ENCODE measurements at places on chromosomes 2 and 18.

DNA sequence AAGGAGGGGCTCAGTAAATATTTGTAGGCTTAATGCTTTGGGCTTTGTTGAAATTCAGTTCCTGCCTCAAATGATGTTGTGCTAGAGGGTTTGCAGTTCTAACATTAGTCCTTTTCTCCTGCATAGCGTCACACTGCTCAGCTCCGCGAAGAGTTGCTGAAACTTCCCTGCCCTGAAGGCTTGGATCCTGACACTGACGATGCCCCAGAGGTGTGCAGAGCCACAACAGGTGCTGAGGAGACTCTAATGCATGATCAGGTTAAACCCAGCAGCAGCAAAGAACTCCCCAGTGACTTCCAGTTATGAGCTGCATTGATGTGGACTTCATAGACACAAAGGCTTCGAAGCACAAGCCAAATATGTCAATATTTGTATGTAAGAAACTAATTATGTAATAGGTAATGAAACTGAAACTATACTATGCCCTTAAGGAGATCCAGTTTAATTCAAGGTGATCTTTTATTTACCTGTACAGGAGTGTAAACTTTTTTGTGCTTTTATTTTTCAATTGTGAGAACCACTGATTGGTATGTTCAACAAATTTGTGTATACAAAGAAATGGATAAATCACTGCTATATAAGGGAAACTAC lies 10.2 kb upstream of the TTC27 start:
- DNase-seq = no peak

GRCh38 chr2:70648961-70649360 lies 95.3 kb upstream of the TGFA start:
- DNase-seq = no peak

- DNase-seq = no peak
These were observed 92.5 kb upstream of the CXCR4 start for GRCh38 chr2:136210455-136210805.

- no peak for DNase-seq
These were observed 486.3 kb downstream of the NR4A2 start for GRCh38 chr2:155846259-155846658.

DNA sequence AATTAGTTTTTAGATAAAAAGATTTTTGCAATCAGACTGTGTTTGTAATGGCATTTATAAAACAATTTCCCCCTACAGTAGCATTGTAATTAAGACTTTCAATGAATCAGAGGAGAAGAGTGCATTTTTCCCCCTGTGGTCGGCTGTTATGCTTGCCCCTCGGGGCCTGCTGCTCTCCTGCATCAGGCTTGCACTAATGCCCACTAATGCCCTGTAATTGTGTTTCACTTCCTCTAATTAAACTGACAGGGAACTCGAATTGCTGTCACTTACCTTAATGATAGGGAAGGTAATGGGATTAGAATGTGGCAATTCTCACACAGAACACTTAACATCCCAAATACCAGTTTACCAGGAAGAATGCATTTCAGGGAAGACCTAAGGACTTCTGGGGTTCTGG lies 61.2 kb upstream of the LRRTM1 start:
- no peak for DNase-seq

DNA sequence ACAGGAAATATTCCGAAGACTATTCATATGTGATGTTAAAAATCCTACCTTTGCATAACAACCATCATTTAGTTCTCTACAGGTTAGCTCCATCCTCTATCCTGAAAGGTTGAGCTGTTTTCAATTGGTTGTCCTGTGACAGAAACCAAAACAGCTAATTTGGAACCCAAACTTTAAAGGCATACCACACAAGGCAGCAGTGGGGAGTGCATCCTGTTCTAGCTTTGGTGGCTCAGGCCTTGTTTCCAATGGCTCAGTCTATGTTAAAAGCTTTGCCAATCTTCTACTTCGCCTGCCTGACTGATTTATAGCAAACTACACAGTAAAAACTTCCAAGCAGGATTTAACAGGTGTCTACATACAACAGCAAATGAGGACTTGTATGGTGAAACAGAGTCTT lies 3.2 kb downstream of the CD226 start:
- no peak for DNase-seq

DNA sequence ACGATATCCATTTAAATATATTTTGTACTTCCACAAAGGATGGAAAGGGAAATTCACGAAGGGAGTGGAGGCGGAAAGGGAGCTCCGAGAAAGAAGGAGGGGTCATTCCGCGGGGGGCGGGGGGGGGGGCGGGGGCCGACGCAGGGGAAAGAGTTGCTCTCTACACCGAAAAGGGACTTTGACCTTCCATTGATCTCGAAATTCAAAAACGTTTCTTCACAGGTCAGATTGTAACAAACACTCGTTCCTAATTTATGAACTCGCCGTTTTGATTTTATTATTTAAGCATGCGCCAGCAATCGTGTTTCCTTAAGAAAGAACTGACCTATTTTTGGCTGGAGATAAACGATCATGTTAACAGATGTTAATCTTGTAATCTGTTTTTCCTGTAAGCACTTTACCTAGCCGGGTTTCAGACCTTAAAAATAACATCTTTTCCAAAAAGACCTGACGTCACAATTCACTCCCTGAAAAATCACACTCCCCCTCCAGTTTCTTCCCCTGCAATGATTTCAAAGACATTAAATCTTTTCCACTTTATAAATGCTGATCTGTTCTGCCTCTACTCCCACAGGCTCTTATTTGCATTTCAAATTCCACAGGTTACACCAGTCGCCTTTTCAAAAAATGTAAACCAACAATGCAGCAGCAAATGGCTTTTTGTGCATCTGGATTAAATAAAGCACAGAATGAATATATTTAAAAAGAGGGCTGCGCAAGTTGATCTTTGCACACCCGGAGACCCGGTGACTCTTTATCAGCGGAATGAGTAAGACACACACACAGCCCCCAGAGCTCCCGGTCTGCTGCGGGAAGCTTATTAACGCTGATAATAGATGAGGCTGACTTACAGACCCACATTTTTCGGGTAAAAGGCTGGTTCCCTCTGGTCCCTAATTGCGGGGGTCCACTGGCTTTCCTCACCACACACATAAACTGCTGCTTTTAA lies 1.6 kb downstream of the ZNF516 start:
- DNase-seq = no peak

Data from stimulated activated CD8-positive, alpha-beta memory T cell treated with anti-CD3 and anti-CD28 coated beads, Interleukin-4, amount 100 ng/mL, for 24 hours (primary cell).